ENCODE measurements at places on chromosomes 2 and 18.

GRCh38 chr18:50315100-50315871 lies 27.8 kb upstream of the CXXC1 start:
- DNase-seq, result no peak

GRCh38 chr2:48438266-48438665 lies 91.7 kb upstream of the STON1 start:
- no peak for DNase-seq

GRCh38 chr18:64203295-64203694 lies 54.4 kb upstream of the LINC00305 start:
- no peak for DNase-seq

DNA sequence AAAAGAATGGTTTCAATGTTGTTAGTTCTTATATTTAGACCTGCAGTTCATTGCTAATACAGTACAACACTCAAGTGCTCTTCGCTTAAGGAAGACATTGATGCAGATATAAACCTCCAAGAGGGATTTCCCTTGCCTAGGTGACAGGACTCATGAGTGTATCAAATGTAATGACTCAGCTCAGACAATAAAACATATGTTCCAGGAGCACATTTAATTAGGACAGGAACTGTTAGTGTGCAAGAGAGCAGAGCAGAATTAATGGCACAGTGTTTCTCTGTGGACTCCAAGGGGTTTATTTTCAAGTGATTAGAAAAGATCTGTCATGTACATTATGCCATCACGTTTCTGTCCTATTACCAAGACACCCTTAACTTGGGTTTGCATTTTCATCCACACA lies 375.0 kb downstream of the LRRTM4 start:
- no peak for DNase-seq

DNA sequence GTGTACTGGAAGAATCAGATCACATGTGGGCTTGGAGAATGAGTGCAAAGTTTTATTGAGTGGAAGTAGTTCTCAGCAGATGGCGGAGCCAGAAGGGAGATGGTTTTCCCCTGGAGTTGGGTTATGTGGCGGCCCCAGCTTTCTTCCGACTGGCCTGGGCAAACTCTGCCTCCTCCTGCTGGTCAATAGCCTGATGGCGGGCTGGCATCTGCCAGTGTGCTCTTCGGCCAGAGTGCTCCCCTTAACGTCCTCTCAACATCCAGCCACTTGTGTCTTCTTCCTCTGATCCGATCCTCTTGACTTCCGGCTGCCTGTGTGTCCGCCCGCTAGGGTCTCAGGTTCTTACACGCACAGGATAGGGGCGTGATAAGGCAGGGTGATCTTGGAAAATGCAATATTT lies 741.3 kb downstream of the RNF144A start:
- DNase-seq, result no peak

- peak; percentile 65 for DNase-seq
Observed at GRCh38 chr2:241933179-241933911, 63.8 kb downstream of the RTP5 start.
